ENCODE measurements at places on chromosomes 11 and 22.

DNA sequence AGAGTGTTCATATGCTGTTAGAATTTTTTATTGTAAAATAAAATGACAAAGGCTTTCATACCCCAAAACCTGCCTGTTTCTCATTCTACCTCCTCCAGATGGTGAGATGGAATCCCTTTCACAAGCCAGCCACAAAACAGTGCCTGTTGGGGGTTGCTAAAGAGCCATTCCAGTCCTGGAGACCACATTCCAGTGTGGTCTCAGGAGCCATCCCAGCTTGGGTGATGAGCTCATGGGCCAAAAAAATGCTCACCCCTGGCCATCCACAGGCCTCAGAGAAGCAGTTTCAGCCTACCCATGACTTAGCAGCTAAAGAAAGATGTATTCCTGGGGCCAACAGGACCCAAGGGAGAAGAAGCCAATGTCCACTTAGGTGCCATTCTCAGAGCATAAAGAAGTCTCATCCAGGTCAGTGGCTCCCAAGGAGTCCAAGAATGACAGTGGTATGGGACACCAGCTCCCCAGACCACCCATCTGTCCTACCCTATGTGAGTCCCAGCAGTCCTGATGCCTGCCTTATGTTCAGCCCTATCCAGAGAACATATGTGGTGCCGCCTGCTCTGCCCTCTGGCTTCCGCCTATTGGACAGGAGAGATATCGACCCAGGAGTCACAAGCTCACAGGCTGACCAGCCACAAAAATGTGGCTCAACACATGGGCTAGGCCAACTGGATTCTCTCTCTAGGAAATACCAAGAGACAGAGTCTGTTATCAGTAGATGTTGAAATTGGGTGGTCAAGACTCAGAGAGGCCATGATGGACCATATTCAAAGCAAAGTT is 26.4 kb downstream of the C11orf91 start:
- no peak for DNase-seq

GRCh38 chr11:91947215-91947820 is 277.3 kb upstream of the FAT3 start:
- DNase-seq = no peak

DNA sequence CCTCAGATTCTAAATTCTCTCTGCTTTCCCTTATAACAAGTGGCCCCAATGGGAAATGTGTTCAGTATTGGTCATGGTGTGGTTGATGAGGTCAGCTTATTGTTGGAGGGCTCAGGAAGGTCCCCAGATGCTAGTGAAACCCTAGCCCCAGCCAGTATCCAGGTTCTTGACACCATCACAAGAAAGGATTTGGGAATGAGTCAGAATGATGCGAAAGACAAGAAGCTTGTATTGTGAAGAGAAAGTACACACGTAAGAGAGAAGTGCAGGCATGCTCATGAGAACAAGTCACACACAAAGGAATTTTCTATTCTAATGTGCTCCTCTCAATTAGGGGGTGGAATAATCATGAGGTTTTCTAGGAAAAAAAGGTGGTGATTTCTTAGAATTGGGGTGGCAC is 34.9 kb upstream of the TRPC6 start:
- no peak for DNase-seq

- DNase-seq = no peak
These were observed 1152.4 kb downstream of the LRRC4C start for GRCh38 chr11:40306938-40307548.

DNA sequence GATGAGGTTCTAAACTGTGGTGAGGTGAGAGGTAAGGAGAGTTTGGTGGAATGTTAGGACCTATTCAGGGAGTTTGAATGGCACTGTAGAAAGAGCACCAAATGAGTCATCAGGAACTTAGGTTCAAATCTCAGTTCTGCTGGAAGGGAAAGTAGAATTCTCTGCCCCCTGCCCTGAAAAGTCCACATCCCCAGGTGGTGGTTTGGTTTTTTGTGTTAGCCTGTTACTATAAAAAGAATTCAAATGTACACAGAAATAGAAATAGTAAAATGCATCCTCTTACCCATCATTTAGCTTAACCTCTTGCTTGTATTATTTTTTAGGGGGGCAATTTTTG is 20.2 kb downstream of the PPFIBP2 start:
- DNase-seq = no peak

GRCh38 chr22:48722661-48723060 is 1105.0 kb downstream of the BRD1 start:
- DNase-seq = no peak

GRCh38 chr11:73401217-73401923 is 25.2 kb downstream of the RELT start:
- no peak for DNase-seq

- no peak for DNase-seq
These were observed 44.1 kb downstream of the RBFOX2 start for GRCh38 chr22:35984183-35985175.

GRCh38 chr11:75939992-75940391 is 125.0 kb downstream of the UVRAG start:
- no peak for DNase-seq

DNA sequence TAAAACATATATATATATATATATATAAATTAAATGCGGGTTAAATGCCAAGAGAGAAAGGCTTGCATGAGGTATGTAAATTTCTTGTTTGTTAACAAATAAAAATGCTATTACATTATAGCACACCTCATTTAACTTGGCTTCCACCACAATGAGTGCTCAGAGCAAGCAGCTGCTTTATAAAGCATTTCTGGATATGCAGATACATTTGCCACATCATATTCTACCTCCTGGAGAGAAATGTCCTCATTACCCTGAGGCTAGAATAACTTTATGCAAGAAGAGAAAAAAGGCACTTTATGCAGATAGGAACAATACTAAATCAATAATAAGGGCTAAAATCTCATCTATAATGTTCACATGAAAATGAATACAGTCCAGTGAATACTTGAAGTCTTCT is 181.7 kb upstream of the CCDC90B start:
- no peak for DNase-seq

GRCh38 chr11:67024410-67024809 is 1.5 kb downstream of the SYT12 start:
- DNase-seq = no peak

- no peak for DNase-seq
These were observed 24.9 kb downstream of the CD44 start for GRCh38 chr11:35163702-35164496.

- no peak for DNase-seq
These were observed 5.4 kb downstream of the BEST1 start for GRCh38 chr11:61955422-61956135.

GRCh38 chr11:122491509-122491908 is 164.0 kb upstream of the UBASH3B start:
- DNase-seq = no peak

DNA sequence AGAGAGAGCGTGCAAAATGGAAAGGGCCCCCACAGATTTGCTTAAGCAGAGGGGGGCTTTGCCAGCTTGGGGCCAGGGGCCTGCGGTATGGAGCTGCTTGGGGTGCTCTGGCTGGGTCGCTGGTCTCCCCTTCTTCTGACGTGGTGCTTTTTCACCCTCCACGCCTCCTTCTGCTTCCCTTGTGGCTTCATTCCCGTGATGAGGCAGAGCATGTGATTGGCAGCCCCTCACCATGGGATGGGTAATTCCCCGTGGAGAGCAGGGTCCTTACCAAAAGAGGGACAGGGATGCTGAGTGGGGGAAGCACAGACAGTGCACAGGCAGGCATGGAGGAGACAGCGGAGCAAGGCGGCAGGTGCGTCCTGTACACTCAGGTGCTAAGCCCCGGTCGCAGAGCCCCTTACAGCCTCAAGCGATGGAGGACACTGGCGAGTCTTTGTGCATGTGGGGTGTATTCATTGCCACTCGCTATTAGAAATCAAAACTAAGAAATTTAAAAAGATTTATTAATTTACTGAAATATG is 19.9 kb upstream of the GRAMD4 start:
- DNase-seq = no peak

DNA sequence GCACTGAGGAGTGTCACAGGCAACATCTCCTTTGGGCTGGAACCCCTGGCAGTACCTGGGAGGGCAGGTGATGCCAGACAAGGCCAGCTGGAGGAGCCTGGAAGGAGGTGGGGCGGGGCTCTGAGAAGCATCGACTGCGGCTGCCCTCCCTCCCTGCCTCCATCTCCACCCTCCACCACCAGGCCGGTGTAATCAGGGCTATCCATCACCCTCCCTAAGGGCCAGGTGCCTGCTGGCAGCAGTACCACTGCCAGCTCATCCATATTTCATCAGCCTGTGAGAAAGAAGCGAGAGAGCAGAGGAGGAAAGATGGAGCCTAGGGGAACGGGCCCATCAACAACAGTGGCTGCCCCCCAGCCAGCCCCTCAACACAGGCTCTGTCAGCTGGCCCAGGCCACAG is 51.4 kb upstream of the RASD2 start:
- no peak for DNase-seq

DNA sequence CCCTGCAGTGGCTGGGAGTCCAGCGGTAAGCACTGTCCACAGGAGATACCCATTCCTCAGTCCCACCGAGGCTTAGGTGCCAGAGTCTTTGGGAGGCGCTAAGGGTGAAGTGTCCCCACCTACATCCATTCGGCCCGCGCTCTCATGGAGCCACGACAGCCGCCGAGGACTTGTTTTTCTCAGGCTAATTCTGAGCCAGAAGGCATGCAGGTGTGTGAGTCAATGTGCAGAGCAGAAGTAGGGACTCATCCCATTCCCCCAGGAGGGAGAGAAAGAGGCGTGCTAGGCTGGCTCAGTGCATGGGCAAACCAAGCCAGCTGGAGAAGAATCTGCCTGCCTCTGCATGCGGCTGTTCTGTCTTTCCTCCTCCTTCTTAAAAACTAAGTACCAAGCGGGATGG is 46.6 kb downstream of the KCNC1 start:
- no peak for DNase-seq

DNA sequence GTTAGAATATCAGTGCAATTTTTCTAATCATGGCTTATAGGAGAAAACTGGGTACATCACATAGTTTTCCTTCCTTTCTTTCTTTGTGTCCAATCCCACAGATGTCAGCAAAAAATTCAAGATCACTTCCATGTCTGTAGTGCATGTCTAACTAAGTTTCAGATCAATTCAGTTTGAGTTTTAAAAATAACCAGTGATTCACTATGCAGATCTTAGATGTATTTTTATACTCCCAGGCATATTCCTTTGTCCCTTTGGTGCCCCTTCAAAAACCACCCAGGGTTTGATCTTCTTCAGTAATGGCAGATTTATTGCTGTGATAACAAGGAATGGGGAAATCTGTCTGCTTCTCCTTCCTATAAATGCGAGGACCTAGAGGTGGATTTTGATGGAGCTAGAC is 915.6 kb downstream of the METTL15 start:
- DNase-seq = no peak

- no peak for DNase-seq
These were observed 11.8 kb downstream of the PTS start for GRCh38 chr11:112238041-112238440.

GRCh38 chr22:43858156-43858895 is 4.0 kb downstream of the SULT4A1 start:
- DNase-seq = no peak

DNA sequence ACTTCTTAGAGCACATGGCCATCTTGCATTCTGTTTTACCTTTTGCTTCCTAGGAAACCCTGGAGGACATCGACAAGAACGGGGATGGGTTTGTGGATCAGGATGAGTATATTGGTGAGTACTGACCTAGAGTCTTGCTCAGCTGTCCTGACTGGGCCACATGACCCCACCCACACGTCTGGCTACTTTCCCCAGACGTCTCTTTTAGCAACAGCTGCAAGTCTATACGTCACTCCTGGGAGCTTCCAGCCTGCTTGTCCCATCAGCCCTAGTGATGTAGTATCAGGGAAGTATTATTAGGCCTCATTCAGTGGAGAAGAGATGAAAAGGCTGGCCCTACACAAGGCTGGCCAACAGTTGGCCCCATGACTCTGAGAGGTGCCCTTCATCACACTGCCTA is 9.6 kb downstream of the RCN1 start:
- DNase-seq = no peak

DNA sequence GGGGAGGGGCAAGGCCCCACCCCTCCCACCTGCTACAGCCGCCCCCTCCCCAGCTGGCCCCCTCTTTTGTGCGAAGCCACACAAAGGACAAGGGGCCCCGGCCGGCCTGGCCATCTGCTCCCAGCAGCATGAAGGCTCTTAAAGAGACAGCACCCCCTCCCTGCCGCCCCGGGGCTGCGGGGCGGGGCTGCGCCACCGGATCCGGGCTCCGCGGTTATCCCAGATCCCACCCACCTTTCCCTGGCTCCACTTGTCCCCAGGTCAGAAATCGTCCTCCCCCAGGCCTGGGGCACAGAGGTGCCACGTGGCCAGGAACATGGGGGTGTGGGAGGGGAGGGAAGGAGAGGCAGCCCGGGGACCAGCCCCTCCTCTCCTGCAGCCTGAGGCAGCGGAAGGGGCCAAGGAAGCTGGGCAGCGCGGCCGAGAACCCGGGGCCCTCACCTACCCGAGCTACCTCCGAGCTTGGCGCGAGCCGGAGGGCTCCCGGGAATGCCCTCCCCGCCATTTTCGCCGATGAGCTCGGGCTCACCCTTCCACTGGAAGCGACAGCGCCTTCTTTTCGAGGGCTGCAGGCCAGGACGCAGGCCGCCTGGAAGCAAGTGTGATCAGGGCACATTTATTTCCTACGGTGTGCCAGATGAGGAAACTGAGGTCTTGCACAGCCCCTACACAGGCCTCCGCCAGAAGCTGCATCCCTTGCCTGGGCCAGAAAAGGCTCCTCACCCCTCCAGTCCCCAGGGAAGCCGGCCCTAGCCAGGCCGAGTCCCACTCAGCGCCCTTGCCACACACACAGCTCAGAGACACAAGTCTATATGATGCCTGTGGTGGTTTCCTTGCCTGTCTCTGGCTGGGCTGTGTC is 2.5 kb upstream of the RCOR2 start:
- no peak for DNase-seq

GRCh38 chr11:69010964-69011623 is 2.0 kb downstream of the MRGPRF start:
- DNase-seq = no peak

DNA sequence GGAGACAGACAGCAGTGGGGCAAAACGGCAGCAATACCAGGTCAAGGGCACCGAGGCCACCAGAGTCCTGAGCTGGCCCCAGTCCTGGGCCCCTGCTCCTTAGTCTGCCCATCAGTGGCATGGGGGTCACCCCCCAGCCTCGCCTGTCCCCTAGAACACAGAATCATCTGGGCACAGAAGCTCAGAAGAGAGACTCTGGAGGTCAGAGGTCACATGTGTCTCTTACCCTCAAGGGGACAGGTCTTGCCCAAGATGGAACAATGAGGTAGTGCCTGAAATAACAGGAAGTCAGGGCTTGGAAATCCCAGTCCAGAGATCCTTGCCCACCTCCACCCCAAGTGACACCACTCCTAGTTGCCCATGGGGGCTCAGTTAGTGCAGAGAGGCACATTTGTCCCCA is 20.6 kb downstream of the PDE2A start:
- no peak for DNase-seq

DNA sequence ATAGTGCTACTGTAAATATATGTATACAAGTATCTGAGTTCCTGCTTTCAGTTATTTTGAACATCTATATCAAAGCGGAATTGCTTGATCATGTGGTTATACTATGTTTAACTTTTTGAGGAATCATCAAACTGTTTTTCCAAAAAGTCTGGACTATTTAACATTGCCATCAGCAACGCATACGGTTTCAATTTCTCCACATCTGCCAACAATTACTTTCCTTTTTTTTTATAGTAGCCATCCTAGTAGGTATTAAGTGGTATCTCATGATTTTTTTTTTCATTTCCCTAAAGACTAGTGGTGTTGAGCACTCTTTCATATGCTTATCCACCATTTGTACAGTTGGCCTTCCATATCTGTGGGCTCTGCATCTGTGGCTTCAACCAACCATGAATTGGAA is 1.3 kb upstream of the UBE4A start:
- DNase-seq = no peak

- DNase-seq = no peak
These were observed 7.0 kb upstream of the PRSS23 start for GRCh38 chr11:86793307-86793706.

- no peak for DNase-seq
These were observed 70.7 kb downstream of the BMAL1 start for GRCh38 chr11:13348305-13348704.
